Effector CD4-positive, alpha-beta T cell (primary cell): ENCODE measurements at places on chromosomes 11 and 22.

DNA sequence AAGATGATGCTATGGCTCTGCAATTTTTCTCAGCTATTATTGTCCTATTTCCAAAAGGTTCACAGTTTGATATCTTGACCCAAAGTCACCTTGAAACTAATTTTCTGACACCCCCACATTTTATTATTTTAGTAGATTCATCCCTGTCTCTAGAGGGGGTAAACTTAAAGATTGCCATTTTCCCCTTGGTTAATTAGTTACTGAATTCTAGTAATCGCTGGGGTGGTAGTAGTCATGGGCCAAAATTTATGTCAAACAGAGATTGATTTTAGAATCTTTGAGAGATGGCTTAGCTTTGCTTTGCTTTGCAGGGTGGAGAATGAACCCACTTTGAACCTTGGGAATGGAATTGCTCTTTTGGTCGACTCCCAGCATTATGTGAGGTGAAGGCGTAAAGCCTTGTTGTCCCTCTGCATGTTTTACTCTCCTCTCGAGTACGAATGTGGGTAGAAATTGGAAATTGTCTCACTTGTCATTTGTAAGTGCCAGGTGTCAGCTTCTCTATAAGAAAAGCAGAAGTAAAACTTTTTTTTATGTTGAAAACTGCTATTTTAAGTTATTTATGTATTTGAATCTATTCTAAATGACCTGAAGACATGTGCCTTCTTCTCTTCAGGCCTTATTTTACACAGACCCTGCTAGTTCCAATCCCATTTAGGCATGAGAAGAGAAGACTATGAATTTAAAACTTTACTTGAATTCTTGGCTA lies 42.4 kb upstream of the RCE1 start:
- DNase-seq: no peak

DNA sequence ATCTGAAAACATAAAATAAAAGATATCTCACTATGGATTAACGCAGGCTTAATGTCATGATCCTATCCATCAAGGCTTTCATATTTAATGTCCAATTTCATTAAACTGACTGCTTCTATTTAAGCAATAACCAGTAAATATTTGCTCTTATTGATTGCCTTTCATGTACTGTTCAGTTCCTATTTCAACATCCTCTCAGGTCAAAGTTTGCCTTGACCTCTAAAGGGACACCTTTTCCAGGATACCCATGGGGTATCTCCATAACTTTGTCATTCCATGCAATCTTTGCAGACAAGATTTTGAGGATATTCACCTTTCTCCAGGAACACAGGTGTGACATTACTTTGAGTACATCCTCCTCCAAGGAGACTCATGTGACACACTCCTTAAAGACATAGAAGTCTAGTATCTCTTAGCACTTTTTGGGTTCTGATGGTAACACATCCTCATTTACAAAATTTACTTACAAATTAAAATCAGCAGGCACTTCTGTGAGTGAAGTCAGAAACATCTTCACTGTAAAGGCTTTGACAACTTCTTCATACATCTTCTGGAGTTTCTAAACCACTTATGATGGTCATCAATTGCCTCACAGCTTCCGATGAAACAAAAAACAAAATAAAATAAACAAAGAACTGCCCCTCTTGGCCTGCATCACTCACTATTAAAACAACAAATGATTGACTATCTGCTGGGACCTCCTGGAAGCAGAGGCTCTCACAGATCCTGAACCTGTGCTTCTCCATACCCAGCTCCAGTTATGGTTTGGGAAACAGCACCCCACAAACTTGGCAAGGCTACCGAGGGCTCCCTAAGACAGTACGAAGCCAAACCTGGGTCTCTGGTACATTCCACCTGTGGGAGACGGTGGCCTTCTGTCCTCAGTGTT lies 7.0 kb upstream of the SLC22A25 start:
- DNase-seq: no peak

DNA sequence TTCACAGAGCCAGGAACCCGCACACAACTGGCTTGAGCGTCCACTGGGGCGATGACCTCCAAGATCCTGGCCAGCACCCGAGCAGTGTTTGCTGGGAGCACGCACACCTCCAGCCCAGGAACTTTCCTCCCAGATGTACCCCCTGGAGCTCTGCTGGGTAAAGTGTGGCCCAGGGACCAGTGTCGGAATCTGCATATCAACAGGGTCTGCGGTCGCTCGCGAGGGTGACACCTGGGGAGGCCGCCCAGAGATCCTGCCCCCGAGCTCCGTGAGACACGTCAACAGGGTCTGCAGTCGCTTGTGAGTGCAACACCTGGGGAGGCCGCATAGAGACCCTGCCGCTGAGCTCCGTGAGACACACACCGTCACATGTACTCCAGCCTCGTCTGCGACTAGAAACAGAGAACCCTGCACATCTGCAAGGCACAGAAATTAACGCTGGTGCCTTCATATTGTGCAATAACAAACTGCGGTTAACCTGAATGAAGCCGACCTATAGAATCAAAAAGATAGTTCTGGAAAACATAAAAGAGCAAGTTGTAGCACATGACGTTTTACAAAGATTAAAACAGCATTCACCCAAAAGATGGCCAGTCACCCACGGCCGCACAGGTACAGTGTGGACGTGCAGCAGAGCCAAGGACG lies 172.4 kb downstream of the BRD1 start:
- no peak for DNase-seq

- DNase-seq: no peak
Measured at GRCh38 chr11:8389029-8389996, 125.6 kb upstream of the LMO1 start.

DNA sequence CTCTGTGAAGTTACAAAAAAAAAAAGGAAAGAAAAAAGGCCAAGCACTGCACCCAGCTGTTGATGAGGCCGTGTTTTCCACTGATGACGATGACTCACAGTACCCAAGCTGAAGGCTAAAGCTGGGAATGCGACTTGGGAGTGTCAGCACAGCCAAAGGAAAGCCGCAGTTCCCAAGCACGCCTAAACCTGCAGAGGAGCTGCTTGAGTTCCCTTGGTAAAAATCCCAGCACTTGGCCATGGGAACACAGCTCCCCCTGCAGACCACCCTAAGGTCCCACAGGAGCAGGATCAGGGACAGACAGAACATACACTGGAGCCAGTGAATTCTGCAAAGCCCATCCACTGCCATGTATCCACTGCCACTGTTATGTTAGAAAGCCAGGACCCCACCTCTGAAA lies 39.9 kb downstream of the SERGEF start:
- no peak for DNase-seq

DNA sequence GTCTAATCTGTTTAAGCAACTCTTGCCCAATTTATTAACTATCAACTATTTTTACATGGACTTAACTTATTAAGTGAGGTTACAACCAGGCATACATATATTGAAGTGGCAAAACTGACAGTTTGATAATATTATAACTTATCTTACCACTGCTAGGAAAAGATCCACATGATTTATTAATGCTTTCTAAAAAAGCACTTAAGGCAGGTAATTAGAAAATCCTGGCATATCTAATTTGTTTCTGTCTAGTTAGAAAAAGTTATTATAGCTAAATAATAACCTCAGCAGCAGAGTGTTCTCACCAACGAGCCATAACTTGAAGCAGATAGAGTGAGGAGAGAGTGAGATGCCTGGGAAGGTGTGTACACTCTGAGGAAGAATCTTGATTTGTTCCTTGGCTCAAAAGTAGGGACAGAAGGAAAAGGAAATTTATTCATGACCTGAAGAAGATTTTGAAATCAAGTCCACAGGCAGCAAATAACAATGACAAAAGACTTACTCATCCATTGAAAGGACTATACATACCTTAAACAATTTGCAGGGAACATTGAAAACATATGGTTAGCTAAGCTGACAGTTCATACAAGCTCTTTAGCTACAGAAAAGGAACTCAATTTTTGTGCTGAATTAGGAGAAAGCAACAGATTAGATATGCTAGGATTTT lies 7.1 kb upstream of the MUC15 start:
- DNase-seq: no peak

- DNase-seq: no peak
Measured at GRCh38 chr11:82906236-82906635, 4.7 kb downstream of the DDIAS start.

GRCh38 chr11:6638429-6638828 lies 17.2 kb downstream of the DCHS1 start:
- DNase-seq: no peak

GRCh38 chr11:4697585-4697984 lies at the start of gene OR51E2:
Gene OR51E2, minus strand, starts transcription at chr11:4697853. Its CDS starts 15,142 bp downstream, at chr11:4682711.
- no peak for DNase-seq

DNA sequence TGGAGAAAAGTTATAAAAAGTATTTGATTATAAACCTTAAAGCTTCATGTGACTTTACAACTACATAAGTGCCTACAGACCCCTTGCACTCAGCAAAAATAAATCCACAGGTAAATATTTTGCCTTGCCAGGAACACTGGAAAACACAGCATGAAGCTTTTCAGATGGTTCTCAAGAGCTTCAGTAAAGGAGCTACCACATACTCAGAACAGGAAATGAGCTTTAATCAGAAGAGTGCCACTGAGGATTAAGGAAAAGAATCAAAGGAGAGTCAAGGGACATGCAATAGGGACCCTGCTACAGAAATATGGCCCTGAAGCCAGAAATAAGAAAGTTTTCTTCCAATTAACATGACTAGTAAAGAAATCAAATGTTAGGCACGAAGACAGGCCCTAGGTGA lies 1.2 kb downstream of the CASP1 start:
- DNase-seq: no peak

- DNase-seq: no peak
Measured at GRCh38 chr11:77270921-77271320, 30.6 kb downstream of the GDPD4 start.

DNA sequence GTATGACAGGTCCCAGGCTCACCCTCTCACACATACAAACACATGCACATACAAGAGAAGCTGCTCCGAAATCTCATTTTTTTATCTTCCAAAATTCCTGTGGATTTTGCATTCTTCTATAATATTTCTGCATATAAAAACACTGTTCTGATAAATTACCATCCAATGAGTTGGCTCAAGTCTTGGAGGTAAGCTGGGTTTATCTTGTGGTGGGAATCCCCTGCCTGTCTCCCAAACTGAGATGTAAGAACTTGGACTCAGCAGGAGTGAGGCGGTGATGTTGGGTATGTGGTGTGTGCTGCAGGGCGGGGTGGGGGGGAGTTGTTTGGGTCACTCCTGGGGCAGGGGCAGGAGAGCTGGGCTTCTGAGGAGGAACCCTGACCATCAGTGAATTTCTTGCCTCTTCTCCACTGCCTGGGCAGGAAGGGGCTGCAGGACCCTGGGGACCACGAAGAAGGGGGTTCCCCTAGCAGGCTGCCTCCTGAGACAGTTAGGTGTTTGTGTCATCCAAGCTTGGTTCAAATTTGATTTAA lies 6.8 kb upstream of the P2RY6 start:
- DNase-seq: no peak

GRCh38 chr22:36433318-36434231 lies 45.8 kb upstream of the MYH9 start:
- no peak for DNase-seq

DNA sequence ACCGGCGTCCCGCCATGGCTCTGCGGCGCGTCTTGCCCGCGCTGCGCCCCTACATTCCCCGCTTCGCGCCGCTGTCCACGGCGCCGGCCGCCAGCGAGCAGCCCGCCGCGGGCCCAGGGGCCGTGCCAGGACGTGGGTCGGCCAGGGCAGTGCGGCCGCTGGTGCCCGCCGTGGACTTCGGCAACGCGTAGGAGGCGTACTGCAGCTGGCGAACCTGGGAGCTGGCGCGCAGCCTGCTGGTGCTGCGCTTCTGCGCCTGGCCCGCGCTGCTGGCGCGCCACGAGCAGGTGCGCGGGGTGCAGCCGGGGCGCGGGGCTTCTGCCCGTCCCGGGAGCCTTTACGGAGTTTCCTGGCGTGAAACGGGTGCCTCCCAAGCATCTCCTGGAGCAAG lies 20.1 kb downstream of the DGCR6L start:
- DNase-seq: no peak

GRCh38 chr11:6799402-6799801 lies at the start of gene OR6A2:
Gene OR6A2, minus strand, starts transcription at chr11:6799689. Its CDS starts 3,981 bp downstream, at chr11:6795708.
- DNase-seq: no peak
